ENCODE measurements at places on chromosomes 5 and 9.

DNA sequence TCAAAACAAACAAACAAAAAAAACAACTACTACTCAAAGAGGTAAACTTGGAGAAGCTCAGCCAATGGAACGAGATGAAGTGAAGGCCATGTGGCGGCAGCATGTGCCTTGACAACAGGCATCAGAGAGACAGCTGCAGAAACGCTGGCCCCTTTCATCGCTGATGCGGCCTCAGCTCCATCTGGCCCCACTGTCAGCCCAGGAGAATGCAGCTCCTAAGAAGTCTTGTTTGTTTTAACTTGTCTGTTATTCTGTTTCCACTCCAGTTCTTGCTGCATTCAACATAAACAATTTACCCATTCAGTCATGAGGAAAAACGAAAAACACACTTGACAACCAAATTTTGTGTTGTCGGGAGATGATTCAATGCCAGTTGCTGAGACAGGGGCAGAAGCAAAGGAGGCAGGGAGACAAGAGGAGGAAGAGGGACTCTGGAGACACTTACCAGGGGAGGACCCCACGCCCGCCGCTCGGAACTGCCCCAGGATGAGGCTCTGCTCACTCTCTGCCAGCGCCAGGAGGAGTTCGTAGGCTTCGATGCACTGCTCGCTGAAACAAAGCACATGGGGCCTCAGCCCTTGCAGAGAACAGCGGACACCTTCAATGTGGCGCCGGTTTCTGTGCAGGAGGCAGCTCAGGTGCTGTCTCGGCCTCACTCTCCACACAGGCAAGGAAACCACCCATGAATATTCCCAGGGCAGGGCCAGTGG lies 91.2 kb downstream of the DCP2 start:
- DNase-seq = no peak

- DNase-seq = no peak
Observed at GRCh38 chr9:34588671-34589635, 571 bp downstream of the CNTFR start.

GRCh38 chr9:76855015-76855414 lies 50.9 kb downstream of the PRUNE2 start:
- DNase-seq = no peak

GRCh38 chr9:83969602-83970001 lies 10.4 kb downstream of the HNRNPK start:
- DNase-seq = no peak

DNA sequence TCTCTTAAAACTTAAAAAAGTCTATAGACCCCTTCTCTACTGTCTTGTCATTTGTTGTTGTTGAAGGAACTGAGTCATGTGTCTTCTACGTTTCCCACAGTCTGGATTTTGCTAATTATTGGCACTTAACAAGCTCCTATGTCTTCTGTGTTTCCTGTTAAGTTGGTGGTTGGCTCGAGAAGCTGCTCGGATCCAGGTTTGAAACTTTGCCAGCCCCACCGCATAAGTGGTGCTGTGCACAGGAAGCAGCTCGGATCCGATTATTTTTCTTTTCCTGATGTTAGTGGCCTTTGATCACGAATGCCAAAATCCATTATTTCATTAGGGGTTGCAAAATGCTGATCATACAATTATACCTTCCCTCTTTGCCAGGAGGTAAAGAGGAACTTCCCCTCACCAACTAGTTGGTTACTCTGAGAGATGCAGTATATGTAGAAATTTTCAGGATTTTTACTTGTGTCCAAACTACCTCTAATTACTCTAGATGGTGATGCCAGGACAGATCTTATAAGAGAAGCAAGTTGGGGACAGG lies 186.5 kb downstream of the NSG2 start:
- no peak for DNase-seq
